ENCODE measurements at places on chromosomes 5 and 9.

- DNase-seq: no peak
These were observed 394.9 kb downstream of the GADD45G start for GRCh38 chr9:89999534-90000370.

GRCh38 chr9:120040896-120041295 lies 539.1 kb downstream of the CDK5RAP2 start:
- DNase-seq: no peak

- DNase-seq: no peak
These were observed 13.1 kb downstream of the IL7R start for GRCh38 chr5:35869685-35870277.

GRCh38 chr5:12743582-12743981 lies 839.3 kb upstream of the CTNND2 start:
- DNase-seq: no peak

GRCh38 chr5:85268194-85268593 lies 883.5 kb upstream of the EDIL3 start:
- DNase-seq: no peak

GRCh38 chr5:122879076-122879475 lies 33.7 kb downstream of the SNX24 start:
- DNase-seq: no peak

- DNase-seq: no peak
These were observed 99.9 kb downstream of the MACIR start for GRCh38 chr5:103358305-103358995.

GRCh38 chr5:176725521-176726280 lies 78.4 kb downstream of the TSPAN17 start:
- DNase-seq: no peak

DNA sequence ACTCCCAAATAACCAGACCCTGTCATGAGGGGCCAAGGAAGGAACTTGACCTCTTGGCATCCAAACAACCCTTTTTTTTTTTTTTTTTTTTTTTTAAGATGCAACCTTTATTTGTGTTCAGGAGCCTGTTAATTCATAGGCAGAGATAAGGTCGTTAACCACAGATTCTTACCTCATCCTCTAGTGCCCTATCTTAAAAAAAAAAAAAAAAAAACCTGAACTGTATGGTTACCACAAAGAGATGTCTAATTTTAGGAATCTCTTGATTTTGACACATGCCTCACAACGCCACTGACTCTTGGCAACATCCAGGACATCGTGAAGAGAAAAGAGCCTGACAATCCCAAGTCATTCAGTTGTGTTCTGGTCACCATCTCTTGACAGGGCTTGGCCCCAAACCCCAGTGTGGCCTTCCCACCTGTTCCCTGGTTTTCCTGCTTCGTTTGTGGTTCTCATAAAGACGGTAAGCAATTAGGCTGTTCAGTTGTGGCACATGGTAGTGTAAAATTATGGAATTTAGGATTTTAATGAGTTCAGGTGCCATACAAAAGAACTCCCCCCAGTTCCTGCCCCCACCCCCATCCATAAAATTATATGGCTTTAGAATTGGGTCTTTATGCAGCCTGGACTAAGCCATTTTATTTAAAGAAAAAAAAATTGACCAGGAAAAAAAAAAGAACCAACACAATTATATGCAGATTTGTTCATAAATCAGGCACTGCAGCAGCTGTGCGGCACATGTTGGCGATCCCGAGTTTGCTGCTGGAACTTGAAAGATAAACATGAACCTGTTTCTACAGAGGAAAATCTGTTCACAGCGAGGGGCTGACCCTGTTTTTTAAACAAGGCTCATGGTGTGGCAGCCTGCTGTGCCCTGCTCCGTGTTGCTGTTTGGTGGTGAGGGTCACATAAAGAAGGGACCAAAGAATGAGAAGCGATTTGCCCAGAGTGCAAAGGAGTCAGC lies 267.8 kb upstream of the CLINT1 start:
- DNase-seq: no peak

- DNase-seq: no peak
These were observed 145.1 kb upstream of the PANK3 start for GRCh38 chr5:168724227-168724626.

GRCh38 chr9:129572052-129572425 lies 48.9 kb downstream of the C9orf50 start:
- DNase-seq: no peak

GRCh38 chr5:97127727-97128126 lies 14.7 kb downstream of the LIX1 start:
- DNase-seq: no peak

- no peak for DNase-seq
These were observed 44.9 kb downstream of the C9 start for GRCh38 chr5:39319395-39319794.

DNA sequence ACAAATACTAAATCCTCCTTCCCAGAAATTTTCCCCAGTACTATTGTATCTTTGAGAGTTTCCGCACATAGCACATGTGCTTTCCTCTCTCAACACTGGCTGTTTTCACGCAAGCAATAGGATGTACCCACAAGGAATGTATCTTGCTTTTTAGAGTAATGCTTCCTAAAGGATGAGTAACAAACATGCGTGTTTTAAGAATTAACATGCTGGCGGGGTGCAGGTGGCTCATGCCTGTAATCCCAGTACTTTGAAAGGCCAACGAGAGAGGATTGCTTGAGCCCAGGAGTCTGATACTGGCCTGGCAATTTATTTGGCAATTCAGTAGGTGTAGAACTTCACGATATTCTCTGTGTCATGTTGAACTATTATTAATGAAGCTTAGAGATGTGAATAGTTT lies 4.6 kb downstream of the RUFY1 start:
- no peak for DNase-seq

DNA sequence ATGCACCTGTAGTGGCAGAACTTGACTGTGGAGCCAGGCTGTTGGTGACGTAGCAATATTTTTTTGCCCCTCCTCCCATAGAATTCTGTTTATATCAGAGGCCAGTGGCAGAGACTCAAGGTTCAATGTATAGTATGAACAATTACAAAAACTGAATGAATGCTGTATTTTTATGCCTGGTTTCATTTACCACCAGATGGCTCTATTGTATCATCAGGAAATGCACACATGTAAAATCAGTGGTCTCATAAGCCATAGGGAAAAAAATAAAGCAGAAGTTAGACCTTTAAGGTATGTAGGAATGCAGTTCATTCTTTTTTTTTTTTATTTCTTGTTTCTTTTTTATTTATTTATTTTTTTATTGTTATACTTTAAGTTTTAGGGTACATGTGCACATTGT lies 43.6 kb downstream of the CCDC192 start:
- no peak for DNase-seq

GRCh38 chr5:154087260-154087659 lies 48.5 kb downstream of the MFAP3 start:
- DNase-seq: no peak

GRCh38 chr9:76691517-76692313 lies 72.5 kb upstream of the PCA3 start:
- no peak for DNase-seq

DNA sequence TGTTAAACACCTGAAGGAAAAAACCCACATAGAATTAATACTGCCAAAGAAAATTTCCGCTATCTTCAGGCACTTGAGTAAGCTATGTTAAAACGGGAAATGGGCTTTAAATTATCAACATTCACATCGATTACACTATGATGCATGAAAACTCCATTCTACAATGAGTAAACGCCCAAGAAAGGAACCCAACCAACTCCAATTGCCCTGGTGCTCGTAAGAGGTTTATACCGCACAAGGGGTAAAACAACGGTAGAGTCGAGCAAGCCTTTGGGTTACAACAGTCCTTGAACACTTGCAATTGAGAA lies 1.0 kb downstream of the AGTPBP1 start:
- no peak for DNase-seq

- no peak for DNase-seq
These were observed 138.1 kb downstream of the TSSK1B start for GRCh38 chr5:113296676-113297075.

- DNase-seq: no peak
These were observed 63.5 kb downstream of the ZNF474 start for GRCh38 chr5:122192497-122193496.

DNA sequence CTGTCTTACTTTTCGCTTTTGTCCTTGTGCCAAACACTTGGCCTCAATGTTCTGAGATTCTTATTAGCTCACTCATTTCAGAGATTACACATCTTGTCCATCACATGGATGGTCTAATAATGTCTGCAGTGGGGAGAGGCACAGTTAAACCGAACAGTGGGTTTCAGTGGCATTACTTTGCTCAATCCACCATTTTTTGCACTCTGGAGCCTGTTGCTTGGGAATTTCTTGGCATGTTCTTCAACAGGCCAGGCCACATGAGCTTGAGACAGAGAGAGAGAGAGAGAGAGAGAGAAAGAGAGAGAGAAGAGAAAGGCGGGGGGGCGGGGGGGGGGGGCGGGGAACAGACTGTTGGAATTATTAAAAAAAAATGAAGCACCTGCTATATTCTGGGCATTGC lies 1327.8 kb upstream of the WWC1 start:
- DNase-seq: no peak

GRCh38 chr5:16612007-16612406 lies 4.8 kb downstream of the RETREG1 start:
- DNase-seq: no peak

DNA sequence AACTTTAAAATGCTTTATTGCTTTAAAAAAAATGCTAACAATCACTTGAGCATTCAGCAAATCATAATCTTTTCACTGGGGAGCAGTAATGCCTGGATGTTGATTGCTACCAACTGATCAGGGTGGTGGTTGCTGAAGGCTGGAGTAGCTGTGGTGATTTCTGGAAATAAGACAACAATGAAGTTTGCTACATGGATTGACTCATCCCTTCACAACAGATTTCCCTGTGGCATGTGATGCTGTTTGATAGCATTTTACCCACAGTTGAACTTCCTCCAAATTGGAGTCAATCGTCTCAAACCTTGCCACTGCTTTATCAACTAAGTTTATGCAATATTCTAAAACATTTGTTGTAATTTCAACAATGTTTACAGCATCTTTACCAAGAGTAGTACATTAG lies 83.3 kb downstream of the MLLT3 start:
- no peak for DNase-seq

- no peak for DNase-seq
These were observed 4.1 kb upstream of the CLK4 start for GRCh38 chr5:178630951-178631350.

DNA sequence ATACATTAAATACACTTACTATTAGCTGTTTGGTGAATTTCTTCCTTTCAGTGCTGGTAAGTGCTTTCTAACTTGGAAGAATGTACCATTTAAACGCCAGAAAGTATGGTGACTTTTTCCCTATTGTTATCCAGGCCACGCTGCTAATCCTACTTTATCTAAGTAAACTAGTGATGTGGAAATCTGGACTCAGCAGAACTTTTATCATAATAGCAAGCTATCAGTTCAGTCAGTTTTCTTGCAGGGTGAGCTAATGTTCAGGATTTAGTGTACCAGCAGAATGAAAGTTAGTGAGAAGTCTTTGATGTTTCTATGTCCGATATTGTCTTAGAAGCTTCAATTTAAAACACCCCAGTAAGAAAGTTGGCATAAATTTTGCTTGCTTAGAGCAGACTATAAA lies 72.2 kb downstream of the HSD17B4 start:
- no peak for DNase-seq

DNA sequence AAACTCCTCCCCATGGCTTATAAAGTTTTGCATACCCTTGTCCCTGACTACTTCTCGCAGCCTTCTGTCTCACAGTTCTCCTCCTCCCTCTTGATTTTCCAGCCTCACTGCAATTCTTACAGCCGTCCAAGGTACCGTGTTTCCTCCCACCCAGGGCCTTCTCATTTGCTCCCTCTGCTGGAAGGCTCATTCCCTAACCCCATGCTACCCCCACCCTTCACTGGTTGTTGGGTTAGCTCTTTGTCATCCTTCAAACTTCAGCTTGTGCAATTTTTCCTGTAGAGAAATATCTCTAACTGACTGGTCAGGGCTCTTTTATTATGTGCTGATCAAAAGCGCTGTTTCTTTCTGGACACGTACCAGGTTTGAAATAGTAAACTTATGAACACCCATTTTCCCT lies 329.2 kb downstream of the EBF1 start:
- no peak for DNase-seq

GRCh38 chr5:168874713-168875380 lies 295.7 kb upstream of the PANK3 start:
- DNase-seq: no peak

DNA sequence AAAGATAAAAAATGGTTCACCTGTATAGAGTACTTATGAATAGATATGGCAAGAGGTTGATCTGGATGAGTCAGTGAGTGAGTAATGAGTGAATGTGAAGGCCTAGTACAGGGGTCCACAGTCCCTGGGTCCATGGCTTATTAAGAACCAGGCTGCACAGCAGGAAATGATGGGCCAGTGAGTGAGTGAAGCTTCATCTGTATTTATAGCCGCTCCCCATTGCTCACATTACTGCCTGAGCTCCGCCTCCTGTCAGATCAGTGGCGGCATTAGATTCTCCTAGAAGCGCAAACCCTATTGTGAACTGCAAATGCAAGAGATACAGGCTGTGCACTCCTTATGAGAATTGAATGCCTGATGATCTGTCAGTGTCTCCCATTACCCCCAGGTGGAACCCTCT lies 307.7 kb upstream of the ZNF608 start:
- DNase-seq: no peak

GRCh38 chr9:135299239-135299590 lies 180.4 kb upstream of the PPP1R26 start:
- no peak for DNase-seq

GRCh38 chr9:127884427-127884911 lies 7.0 kb upstream of the AK1 start:
- no peak for DNase-seq

DNA sequence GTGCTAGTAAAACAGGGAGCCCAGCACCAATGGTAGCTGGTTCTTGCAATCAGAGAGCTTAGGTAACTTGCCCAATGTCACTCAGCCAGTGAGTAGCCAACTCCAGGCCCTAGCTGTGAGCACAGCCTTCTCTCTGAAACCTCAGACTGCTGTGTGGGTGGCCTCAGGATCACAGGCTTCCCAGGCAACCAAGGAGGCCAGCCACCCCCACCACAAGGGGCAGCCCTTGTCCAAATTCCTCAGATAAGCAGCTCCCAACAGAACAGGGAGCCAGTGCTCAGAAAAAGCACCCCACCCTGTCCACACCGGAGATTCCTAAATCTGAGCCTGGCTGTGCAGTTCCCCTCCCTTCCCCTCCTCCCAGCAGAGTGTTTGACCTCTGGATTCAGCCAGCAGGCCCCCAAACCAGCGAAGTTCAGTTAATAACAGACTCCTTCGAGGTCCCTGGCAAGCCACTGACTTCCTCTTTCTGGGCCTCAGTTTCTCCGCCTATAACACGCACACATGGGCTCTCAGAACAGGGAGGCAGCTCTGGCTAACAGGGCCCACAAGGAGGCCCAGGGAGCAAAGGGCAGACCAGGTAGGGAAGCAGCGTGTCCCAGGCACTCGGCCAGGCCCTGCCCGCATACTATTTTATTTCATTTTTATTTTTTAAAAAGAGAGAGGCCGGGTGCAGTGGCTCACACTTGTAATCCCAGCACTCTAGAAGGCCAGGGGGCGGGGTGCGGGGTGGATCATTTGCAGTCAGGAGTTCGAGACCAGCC lies 2.7 kb downstream of the EEIG1 start:
- no peak for DNase-seq

GRCh38 chr5:1227667-1228066 lies 2.5 kb downstream of the SLC6A18 start:
- DNase-seq: no peak

- DNase-seq: no peak
These were observed 25.6 kb upstream of the GCNT1 start for GRCh38 chr9:76433406-76433805.

Data from T-helper 17 cell (primary cell).